ENCODE measurements at places on chromosomes 6 and 20. TPM values are rescaled to one million over a fixed set of nuclear protein-coding genes. Genes with fewer than 3 reads are reported as not detected.

The GPX5 gene
- total RNA-seq, result not detected

DNA sequence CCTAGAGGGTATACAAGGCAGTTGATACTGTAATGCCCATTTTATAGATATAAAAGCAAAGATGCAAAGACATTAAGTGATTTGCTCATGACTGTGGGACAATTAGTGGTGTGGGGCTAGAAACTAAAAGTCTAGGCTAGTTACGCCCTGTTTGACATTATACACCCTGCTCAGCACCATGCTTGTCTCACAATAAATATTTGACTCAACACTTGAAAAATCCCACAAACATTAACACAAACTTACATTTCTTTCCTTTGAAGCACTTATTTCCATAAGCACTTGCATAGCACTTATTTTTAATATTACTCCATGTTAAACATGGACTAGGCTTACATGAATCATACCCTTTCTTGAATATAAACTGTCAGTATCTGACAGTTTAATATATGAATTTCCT, 36.5 kb upstream of the SNRPB2 start:
- DNase-seq, result no peak

GRCh38 chr6:21984561-21984960, 312.3 kb downstream of the PRL start:
- no peak for DNase-seq

GRCh38 chr20:31908016-31908415, 37.6 kb downstream of the TTLL9 start:
- DNase-seq, result no peak

- no peak for DNase-seq
Measured at GRCh38 chr6:106257195-106257594, 68.4 kb downstream of the ATG5 start.

Measured in NCI-H460 (cell line).